Left ventricle myocardium superior (tissue), 1 donor: ENCODE measurements at places on chromosomes 1 and 21. TPM values are rescaled to one million over a fixed set of nuclear protein-coding genes. Genes with fewer than 3 reads are reported as not detected.
A peak's percentile ranks its signal among the peaks of the same experiment; 100 is the strongest.

- DNase-seq = no peak
Observed at GRCh38 chr1:164804366-164804765, 245.4 kb downstream of the PBX1 start.

DNA sequence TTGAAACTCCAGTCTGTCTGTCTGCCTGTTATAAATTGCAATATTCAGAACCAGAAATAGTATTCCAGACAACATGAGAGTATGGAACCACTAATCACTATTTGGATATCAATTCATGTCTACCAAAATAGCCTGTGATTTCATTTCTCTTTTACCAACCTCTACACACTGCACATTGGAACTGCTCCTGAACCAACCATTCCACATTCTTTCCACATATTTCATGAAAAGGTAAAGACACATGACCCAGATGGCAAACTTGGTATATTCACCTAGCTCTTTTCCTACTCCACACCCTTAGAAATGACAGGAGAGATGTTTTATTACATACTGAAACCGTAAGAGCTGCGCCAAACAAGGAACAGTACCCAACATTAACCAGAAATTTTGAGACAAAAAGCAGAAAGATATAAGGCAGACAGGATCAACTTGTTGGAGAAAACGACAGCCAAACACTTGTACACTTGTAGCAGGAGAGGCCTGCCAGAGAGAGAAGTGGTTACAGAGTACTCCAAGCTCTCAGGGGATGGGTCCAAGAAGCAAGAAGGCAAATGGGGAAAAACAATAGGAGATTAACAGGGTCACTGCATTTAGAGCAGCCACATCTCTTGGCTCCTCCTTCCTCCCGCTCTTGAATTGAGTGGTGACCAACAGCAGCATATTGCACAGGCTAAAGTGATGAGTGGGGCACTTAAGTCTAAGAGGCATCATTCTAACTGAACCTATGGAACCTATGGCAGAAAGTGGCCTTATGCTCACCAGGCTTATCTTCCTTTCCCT is 148.7 kb downstream of the SETD4 start:
- DNase-seq = no peak

- no peak for DNase-seq
Observed at GRCh38 chr1:168202941-168203654, 22.7 kb upstream of the SFT2D2 start.

DNA sequence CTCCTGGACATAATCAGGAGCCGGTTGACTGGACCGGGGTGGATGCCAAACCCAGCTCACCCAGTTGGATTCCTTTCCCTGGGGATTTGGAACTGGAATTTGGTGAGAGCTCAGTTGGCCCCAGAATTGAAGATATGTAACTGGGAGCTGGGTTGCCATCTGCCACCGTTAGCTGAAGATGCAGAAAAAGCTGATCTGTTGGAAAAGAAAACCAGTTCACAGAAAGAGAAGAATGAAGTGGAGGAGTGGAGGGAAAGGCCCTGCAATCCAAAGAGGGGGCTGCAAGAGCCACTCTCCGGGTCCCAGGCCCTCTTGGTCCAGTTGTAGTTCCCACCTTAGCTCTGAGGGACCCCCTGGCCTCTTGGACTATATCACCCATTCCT is 16.0 kb downstream of the TEX35 start:
- DNase-seq = no peak

PLPP3 gene
- total RNA-seq = 140 TPM

- no peak for DNase-seq
Observed at GRCh38 chr1:53338423-53338822, 10.6 kb upstream of the LRP8 start.

- DNase-seq = peak; percentile 17
Observed at GRCh38 chr1:99004254-99004860, 304 bp downstream of the PLPPR5 start.

- DNase-seq = no peak
Observed at GRCh38 chr1:170800812-170801211, 134.5 kb upstream of the MROH9 start.

DNA sequence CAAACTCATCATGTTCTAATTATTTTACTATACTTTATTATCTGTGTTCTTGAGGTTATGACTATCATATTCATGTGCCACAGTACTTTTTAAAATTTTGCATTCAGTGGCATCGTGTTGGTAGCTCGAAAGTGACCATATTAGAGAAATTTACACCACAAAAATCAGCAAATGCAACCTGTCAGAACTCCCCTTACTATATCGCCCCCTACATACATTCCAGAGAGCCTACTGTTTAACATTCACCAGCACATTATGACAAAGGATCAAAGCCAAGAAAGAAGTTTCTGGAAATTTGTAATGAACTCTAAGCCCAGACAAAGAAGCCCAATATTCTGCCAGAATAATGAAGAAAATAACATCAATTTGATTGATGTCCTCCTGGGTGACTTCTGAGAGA is 909.3 kb downstream of the LTN1 start:
- DNase-seq = no peak
